ENCODE measurements at places on chromosomes 6 and 20.

DNA sequence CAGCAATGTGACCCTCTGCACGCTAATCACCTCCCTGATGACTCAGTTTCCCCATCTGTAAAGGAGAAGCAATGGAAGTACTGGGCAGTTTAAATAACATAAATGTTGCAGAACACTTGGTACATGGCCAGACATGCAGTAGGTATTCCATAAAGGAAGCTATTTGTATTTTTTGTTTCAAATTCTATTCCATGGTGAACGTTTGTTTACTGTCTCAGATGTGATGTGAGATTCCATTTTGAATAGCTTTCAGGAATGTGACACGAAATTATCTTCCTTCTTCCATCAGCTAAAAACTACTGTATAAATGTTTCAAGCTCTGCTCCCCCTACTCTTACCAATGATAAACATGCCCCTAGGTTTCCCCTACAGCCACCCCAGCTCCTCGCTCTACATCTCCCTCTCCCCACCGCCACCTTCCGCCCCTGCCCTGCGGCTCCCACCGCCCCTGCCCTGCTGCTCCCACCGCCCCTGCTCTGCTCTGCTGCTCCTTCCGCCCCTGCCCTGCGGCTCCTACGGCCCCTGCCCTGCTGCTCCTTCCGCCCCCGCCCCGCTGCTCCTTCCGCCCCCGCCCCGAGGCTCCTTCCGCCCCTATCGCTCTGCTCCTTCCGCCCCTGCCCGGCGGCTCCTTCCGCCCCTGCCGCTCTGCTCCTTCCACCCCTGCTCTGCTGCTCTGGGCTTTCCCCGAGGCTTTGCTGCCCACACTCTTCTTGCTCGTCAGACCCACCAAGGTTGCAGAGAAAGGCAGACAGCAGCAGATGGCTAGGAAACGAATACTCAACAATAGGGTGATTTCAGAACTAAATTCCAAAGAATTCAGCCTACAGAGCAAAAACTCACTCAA, 78.9 kb downstream of the THBS2 start:
- no peak for DNase-seq

- peak; percentile 60 for DNase-seq
Observed at GRCh38 chr6:93624408-93624807, 205.0 kb upstream of the EPHA7 start.

DNA sequence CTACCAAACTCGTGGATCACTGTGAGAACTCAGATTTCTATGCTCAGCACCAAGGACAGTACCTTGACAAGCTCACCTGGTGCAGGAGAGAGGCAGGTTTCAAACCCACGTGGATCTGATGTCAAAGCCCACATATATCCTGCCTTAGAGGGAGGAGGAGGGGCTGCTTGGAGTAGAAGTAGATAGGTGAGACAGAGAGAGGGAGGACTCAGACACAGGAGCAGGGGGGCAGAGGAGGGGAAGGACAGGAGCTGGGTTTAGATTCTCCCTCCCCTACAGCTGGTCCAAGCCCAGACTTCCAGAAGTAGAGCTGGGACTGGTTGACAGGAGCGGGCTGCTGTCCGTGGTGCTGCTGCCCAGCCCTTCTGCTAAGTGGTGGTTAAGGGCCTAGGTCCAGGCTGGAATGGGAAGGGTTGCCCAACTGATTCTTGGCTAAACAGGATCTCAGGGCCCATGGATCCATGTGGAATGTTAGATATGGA, 77.5 kb downstream of the CDH22 start:
- DNase-seq: no peak

- DNase-seq: no peak
Observed at GRCh38 chr6:88072462-88072861, 24.8 kb downstream of the SPACA1 start.

DNA sequence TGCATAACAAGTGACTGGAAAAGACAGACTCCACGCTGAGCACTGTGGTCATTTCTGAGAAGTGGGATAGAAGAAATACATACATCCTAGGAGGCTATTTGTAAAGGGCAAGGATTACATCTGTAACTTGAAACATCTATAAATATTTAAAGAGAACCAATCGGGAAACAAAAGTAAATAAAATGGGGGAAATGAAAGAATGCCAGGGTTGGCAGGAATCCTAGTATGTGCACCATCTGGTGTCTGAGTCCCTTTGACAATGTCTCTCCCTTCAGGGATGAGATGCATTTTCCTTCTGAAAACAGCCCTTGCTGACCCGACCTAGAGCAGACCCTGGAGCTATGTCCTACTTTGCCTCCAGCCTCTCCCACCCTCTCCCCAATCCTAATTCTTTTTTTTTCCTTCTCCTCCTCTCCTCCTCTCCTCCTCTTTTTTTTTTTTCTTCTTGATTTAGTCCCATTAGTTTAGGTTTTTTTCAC, 53.2 kb downstream of the VSTM2L start:
- DNase-seq: no peak

DNA sequence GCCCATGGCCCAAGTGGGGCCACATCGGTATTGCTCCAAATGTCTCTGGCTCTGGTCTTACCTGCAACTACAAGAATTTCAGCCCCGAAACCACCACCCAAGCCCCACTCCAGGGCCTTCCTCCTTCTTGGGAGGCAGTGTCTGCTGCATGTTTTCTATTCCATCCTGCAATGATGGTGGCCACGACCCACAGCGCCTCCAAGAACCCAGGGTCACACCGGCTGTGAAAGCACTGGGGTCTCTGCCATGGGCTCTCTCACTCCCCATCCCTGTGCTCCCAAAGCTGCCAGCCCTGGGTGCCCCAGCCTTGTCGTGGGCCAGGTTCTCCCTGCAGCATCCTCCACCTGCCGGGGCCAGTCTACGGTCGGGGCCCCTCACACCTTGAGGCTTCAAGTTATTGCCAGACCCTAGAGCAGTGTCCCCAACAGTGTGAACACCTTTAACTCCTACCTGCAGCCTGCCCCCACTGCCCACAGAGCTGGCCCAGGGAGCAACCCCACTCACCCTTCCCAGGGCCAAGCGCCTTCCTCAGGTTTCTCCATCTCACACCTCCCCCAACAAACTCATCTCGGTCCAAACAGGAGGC, 115.4 kb downstream of the JPH2 start:
- no peak for DNase-seq

DNA sequence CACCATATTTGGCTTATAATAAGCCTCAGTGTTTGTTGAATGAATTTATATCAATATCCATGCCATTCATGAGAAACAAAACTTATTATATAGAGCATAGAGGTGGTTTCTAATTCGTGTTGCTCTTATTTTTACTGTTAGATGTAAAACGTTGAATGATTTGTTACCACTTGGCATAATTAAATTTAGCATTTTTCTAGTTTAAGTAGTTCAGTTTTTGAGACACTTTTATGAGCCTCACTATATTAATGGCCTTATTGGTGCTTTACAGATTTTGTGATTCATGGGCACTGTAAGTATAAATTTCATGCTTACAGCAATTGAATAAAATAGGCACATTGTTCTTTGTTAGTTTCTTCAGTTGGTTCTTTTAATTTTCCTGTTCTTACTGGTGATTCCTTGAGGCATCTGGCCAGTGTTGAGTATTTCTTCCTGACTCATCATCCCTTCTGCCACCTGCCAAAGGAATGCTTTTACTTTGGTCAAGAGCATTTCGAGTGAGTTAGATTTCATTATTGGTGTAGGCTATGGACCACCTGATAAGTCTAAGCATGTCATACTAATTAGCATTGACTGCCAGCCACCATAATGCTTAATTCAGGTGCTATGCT, 34.8 kb downstream of the CDKAL1 start:
- no peak for DNase-seq

- DNase-seq: no peak
Observed at GRCh38 chr6:90978046-90978445, 391.2 kb upstream of the MAP3K7 start.

DNA sequence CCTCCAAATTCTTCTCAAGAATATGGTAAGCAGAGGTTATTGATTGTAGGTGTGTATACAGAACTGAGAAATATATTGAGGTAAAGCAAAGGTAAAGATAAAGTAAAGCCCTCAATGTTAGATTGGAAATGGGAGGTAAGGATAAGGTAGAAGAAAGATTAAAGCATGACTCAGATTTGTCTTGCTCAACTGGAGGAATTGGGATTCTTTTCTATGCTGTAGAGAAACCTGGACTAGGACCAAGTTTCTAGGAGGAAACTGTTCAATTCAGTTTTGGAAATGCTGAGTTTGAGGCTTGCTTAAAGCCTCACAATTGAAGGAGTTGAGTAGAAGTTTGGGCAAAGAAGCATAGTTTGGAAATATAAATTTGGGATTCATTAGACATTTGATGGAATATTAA, 634.0 kb upstream of the PTCHD4 start:
- DNase-seq: no peak

DNA sequence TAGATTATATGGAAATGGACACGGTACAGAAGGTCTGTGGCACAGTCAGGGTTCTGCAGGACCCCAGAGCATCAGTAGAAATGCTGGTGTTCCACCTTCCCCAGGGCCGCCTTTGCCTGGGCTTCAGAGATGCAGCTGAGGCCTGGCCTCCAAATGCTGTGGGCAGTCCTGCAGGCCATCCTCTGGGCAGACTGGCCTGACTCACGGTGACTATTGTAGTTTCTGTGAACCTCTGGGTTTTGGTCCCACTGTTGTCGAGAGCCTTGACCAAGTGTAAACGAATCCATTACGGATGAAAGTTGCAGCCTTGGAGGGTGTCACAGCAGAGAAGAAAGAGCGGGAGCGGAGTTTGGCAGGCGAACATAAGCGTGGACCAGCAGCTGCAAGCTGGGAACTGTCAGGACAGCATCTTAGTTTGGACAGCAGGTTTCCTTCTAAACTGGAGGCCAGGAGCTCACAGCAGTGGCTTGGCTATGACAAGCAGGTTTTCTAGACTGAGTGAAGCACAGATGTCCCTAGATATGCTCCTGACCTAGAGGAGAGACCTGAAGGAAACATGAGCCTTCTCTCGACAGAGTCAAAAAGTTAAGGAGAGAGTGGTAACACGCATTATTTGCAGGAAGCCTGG, 46.2 kb upstream of the BCLAF1 start:
- DNase-seq: no peak

DNA sequence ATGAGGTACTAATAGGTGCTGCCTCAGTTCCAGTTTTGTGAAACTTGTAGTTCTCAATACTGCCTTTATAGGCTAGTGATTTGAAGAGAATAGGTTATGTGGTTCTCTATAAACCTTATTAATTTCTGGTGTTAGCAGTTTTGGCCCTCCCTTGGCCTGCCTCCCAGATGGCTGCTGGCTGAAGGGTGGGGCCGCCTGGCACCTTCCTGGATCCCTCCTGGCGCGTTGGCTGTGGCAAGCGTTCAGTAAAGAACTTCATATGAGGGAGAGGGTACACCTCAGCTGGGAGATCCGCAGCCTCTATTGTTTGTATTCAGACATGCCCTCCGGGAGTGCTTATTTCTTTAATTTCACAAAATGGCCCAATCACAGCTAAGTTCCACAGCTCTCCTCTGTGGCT, 51.9 kb downstream of the FAM120B start:
- no peak for DNase-seq

DNA sequence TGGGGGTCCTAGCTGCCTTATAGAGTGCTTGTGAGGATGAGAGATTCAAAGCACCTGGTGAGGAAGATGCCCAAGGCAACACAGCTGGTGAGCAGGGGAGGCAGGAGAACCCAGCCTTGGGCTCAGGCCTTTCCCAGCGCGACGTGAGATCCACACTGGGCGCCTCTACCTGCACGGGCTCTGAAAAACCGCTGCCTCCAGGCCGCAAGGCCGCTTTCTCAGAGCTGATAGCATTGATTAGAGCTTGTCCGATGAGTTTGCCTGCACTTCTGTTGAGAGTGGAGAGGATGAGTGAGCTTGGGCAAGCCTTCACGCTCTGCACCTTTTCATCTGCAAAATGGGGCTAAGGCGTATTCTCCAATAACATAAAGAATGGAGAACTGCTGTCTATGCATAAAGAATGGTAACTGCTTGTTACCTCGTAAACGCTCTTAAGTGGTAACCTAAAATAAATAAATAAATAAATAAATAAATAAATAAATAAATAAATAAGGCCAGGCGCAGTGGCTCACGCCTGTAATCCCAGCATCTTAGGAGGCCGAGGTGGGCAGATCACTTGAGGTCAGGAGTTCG, 916 bp downstream of the PABPC1L start:
- no peak for DNase-seq

DNA sequence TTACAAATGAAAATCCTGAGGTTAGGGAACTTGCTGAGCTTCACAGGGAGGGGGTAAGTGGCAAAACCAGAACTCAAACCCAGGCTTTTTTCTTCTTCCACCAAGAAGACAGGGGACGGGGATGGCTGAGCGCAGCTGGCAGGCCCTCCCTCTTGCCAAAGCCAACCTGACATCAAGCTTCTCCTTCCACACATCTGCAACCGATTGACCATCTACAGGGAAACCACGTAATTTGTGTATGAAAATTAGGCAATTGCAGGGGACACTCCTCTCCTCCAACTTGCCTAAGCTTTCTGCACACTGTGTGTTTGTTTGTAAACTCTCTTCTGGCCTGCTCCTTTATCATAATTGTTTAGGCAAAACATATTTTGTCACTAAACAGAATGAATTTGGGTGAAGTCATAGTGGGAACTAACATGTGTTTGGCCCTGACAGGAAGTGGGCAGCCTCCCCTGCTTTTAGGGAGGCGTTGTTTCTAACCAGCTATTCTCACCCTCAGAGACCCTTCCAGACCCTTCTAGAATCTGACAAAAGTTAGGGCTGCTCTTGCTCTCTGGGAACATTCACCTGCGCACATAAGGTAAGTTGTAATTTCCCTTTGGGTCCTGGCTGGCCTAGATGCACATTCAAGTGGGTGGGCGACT, 18.9 kb downstream of the ZNF831 start:
- no peak for DNase-seq

DNA sequence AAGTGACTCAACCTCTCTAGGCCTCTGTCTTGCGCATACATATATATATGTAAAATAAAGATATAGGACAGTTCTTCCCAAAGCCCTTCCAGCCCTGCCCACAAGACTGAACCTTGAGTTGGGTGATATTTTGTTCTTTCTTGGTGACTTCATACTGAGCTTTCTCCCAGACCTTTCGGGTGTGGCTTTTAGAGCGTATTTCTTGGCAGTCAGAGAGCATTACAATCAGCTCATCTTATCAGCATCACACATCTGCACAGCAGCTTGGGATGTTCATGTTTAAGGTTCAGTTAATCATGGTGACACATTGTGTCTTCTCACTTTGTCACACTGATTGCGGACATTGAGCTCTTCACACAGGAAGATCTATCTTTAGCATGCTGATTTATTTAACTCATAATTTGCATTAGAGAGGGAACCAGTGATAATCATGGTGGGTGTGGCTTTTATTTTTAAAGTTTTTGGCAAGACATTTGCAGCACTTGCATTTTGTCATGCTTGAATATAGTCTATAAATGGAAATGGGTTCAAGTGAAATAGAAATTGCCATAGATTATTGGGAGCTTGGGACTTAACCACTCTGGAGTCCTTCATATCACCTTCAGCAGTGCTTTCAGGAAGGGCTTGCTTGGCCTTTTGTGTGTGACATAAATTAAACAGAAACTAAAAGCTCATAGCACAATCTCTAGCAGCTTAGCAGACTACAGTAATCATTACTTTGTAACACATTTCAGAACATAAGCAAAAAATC, 8.3 kb downstream of the KIF3B start:
- no peak for DNase-seq

GRCh38 chr20:59323731-59324130, 23.3 kb downstream of the EDN3 start:
- no peak for DNase-seq

GRCh38 chr20:63765902-63766301, 26.3 kb downstream of the SLC2A4RG start:
- no peak for DNase-seq

GRCh38 chr6:84576029-84576428, 188.4 kb downstream of the TBX18 start:
- DNase-seq: no peak
